Thoracic aorta (tissue), 2 donors: ENCODE measurements at places on chromosomes 12 and 14. TPM values are rescaled to one million over a fixed set of nuclear protein-coding genes. Genes with fewer than 3 reads are reported as not detected.

C12orf54 gene
- not detected for total RNA-seq

SLC25A47 gene
- total RNA-seq = not detected

TAS2R20 gene
- total RNA-seq = 1.8 TPM

ACVR1B gene
- 24.4 TPM for total RNA-seq

OTOGL gene
- total RNA-seq = 0.14 TPM

SERPINA5 gene
- total RNA-seq = 6.8 TPM

RNF212B gene
- total RNA-seq = not detected

ETFRF1 gene
- total RNA-seq = 39.1 TPM

BCAT1 gene
- 28.6 TPM for total RNA-seq

CD163 gene
- total RNA-seq = 464 TPM

AQP2 gene
- total RNA-seq = not detected

PLD4 gene
- total RNA-seq = 0.35 TPM

OAS1 gene
- total RNA-seq = 9.4 TPM

B4GALNT3 gene
- 16.8 TPM for total RNA-seq

ARMH4 gene
- total RNA-seq = 10.0 TPM
